HFF-Myc (cell line): ENCODE measurements at places on chromosomes 16 and 17.

GRCh38 chr16:29810699-29811169 lies 1.3 kb upstream of the PRRT2 start:
- no peak for DNase-seq

DNA sequence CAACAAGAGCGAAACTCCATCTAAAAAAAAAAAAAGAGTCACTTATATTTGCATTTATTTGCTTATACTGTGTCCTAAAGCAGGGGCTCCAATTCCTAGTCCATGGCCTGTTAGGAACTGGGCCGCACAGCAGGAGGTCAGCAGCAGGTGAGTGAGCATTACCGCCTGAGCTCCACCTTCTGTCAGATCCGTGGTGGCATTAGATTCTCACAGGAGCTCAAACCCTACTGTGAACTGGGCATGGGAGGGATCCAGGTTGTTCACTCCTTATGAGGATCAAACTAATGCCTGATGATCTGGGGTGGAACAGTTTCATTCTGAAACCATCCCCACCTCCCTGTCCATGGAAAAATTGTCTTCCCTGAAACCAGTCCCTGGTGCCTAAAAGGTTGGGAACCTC lies 24.9 kb downstream of the ITGB3 start:
- no peak for DNase-seq

GRCh38 chr17:2975469-2975958 lies 87.9 kb downstream of the OR1D5 start:
- DNase-seq = no peak

- DNase-seq = no peak
Measured at GRCh38 chr17:6463616-6464445, 19.6 kb downstream of the PIMREG start.

- no peak for DNase-seq
Measured at GRCh38 chr17:31660684-31661083, 198.4 kb downstream of the COPRS start.

- no peak for DNase-seq
Measured at GRCh38 chr16:13621639-13622038, 298.3 kb upstream of the ERCC4 start.

DNA sequence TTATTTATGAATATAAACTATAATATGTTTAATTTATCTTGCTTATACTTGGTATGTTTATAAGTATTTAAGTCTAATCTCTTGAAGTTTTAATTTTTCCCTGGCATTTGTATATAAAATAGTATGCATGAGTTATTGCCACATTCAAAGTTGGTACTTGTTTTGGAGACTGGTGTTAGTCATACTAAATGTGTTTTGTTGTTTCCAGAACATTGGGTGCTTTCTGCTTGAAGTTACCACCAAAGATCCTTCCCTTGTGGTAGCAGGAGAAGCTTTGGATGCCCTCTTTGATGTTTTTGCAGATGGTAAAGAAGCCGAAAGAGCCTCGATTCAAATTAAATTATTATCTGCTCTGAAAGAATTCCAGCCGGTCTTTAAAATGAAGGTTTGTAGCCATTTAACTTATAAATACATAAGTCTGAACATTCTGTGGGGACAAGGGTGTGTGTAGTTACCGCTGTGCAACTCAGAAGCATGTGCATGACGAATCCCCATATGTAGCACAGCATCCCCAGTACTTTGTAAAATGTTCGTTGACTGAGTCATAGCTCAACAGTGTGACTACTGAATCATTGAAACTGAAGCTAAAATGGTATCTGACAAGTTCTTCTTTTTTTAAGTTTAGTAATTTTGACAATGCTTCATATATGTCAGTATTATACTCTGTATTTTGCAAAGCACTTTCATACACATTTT lies 36.4 kb downstream of the HEATR3 start:
- DNase-seq = peak; percentile 44

GRCh38 chr17:57045868-57046704 lies 39.0 kb upstream of the AKAP1 start:
- DNase-seq = no peak

GRCh38 chr16:56119133-56119532 lies 72.2 kb upstream of the GNAO1 start:
- DNase-seq = no peak

GRCh38 chr17:66725956-66726355 lies 109.0 kb upstream of the CACNG5 start:
- no peak for DNase-seq

- DNase-seq = no peak
Measured at GRCh38 chr16:81645266-81645694, 133.8 kb upstream of the PLCG2 start.

- DNase-seq = no peak
Measured at GRCh38 chr16:81707411-81708265, 71.5 kb upstream of the PLCG2 start.

GRCh38 chr17:63439687-63440086 lies 6.4 kb downstream of the CYB561 start:
- no peak for DNase-seq
